ENCODE measurements at places on chromosomes 7 and 10. TPM values are rescaled to one million over a fixed set of nuclear protein-coding genes. Genes with fewer than 3 reads are reported as not detected.

Gene VSTM4
- polyA plus RNA-seq, result 16.6 TPM

DNA sequence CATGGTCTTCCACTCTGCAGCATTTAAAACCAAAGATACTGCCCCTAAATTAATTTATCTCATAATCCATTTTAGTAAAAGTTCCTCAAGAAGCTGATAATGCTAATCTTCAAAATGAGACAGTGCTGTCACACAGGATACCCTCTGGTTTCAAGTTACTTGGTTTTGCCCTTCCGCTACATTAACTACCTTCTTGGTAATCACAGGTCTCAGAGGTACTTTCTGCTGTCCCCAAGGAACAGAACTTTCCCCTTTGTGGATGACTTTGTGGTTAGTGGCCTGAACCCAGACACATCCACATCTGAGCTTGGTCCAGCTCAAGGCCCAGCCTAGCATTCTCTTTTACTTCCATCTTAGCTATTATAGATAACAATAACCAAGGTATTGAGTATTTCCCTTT lies 88.8 kb upstream of the TMEM26 start:
- no peak for DNase-seq

DNA sequence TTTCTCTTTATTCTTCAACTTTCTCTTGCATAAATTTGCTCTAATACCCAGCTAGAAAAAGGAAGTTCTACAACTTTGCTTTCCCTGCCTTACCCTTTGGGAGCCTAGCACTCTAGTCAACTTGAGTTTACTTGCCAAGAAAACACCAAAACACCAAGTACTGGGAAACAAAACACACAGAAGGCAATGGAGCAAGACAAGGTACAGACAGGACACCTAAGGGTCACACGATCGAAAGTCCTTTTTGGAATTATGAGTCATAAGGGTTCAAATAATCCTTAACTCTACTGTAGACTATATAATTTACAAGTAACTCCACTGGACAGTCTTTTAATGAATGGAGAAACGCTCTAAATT lies 42.6 kb upstream of the ANAPC16 start:
- DNase-seq, result no peak

GRCh38 chr7:8597565-8597964 lies 164.2 kb downstream of the NXPH1 start:
- no peak for DNase-seq

Gene ATP5F1C
- polyA plus RNA-seq, result 453 TPM
